PC-3 (cell line): ENCODE measurements at places on chromosomes 3 and 15. TPM values are rescaled to one million over a fixed set of nuclear protein-coding genes. Genes with fewer than 3 reads are reported as not detected.

Gene ARL14
- 3.9 and 4.2 TPM in 2 replicates for total RNA-seq

Gene GOLGA6A
- total RNA-seq, result not detected in 2 replicates

Gene ABHD17C
- total RNA-seq, result 10.3 and 14.2 TPM in 2 replicates

Gene CDAN1
- 32.5 and 38.6 TPM in 2 replicates for total RNA-seq

Gene TM4SF1
- total RNA-seq, result 408 and 535 TPM in 2 replicates

Gene ST6GAL1
- total RNA-seq, result 8.6 and 9.4 TPM in 2 replicates

Gene C3orf85
- not detected in 2 replicates for total RNA-seq

Gene FOXB1
- not detected in 2 replicates for total RNA-seq

Gene AHSG
- not detected in 2 replicates for total RNA-seq

Gene ANO10
- total RNA-seq, result 23.7 and 28.3 TPM in 2 replicates

DNA sequence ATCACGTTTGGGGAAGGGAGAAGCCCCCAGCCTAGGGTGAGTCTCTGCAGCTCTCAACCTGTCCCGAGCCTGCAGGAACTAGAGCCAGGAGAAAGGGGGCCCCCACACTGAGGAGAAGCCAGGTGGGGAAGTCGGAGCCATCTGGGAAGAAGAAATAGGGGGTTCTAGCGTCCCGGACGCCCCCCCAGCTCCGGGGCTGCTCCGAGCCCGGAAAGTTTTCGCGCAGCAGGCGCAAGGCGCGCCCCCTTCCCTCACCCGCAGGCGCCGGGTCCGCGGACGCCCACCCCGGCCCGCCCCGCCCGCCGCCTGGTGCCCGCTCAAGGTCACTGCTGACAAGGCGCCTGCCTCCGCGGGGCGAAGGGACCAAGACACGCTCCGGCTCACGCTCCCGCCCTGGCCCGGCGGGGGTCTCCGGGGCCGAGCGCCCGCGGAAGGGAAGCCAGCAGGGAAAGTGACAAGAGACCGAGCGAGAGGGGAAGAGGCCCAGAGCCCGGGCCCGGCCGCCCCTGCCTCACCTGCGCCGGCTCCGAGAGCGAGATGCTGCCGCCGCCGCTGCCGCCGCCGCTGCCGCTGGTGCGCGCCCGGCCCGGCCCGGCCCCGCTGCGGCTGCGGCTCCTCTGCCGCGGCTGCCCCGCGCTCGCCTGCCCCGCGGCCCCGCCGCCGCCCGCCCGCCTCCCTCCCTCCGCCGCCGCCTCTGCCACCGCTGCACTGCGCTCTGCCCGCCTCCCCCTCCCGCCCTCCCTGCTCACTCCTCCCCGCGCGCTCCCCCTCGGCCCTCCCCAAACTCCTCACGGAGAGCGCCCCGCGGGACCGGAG is 108.4 kb upstream of the SLC6A11 start:
- no peak for DNase-seq

- no peak for DNase-seq
Measured at GRCh38 chr3:43998836-43999727, 242.6 kb upstream of the TOPAZ1 start.

- peak; percentile 83 for DNase-seq
Measured at GRCh38 chr15:51366920-51367319, 25.5 kb downstream of the GLDN start.

DNA sequence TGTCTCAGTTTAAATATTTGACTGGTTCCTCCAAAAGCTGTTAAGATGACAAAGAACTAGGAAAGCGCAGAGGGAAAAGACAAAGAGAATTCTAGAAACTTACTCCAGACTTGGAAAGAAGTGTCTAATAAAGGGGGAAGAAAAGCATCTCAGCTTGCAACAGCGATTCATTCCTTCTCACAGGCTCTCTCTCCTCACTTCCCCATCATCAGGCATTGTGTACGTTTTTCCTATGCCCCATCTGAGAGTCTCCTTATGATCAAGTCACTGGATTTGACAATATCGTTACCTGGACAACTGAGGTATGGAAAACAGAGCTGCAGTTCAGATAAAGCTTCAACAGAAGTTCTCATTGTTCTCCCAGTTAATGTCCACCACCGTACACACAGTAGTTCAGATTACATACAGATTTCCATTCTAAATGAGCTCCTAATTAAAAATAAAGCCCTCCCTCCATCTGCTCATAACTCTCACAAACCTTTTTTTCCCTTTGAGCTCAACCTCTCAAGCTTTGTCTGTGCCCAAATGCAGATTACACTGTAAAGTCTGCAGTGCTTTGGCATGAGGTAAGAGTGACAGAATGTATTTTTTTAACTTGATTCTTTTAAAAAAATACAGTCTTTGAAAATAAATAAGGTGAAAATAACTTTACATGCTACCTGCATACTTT is 254.4 kb upstream of the THBS1 start:
- DNase-seq, result no peak

- DNase-seq, result no peak
Measured at GRCh38 chr3:42608581-42608980, 8.1 kb downstream of the NKTR start.

DNA sequence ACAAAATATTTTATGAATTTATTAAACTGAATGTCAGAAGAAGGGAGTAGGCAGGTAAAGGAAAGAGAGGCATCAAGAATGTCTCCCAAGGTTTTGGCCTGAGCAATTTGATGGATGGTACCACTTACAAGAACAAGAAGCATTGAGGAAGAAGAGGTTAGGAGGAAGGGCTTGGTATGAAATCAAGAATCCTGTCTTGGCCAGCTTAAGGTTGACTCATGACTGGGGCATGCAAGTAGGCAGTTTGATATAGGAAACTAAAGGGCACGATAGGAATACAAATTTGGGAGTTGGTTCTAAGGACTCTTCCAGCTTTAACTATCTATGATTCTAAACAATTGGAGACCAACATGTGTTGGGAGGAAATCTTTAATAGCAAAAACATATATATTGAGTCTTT is 79.1 kb downstream of the NTRK3 start:
- no peak for DNase-seq

DNA sequence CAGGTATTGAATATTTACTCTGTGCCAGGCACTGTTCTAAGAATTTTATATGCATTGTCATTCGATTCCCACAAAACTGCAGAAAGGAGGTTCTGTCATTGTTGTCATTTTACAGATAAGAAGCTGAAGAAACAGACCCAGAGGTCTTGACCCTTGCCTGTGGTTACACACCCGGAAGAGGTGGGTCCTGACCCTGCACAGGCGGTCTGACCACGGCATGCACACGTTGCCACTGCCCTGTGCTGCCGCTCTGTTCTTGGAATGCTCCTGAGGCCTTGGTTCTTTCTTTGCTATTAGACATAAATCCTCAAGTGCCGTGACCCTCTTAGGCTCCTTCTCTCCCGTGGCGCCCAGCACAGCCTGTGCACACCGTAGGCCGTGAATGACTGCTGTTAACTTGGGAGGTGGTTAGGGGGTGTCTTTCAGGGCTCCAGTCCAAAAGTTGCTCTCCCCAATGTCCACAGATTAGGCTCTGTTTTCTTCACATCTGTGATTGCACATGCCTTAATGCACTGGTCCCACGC is 74.1 kb upstream of the PLXNA1 start:
- no peak for DNase-seq

DNA sequence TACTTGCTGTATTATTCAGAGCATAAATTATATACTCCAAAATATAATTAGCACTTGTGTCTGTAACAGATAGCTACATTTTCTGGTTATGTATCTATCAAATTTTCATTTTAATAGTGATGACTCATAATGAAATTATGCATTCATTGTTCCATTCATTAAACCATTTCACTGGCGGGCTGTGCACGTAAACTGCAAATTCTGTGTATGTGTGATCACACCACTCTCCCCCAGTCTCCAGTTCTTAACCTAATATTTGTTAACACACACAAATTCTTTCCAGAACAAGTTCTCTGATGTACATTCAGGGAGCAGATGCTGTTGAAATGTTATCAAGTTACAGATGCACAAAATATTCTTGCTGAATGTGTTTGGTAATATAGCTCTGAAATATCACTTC is 3.8 kb upstream of the KCNMB2 start:
- peak; percentile 10 for DNase-seq

DNA sequence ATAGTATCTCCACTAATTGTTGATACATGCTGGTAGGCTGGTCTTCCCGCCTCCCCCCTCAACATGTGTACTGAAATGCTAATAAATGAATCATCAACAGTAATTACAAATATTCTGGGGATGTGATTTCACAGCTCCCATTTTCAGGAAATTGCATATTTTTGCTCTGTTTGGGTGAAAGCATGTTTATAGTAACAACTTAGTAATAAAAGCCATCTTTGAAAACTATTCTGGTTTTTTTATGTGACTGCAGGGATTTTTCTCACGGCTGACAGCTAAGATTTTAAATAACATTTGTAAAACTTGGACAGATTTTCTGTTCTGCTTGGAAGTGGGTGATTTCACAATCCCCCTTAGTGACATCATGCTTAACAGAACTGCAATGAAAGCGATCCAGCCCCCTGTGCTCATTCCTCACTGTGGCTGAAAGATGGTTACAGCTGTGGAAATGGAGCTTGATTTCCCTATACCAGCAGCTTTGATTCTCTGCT is 25.6 kb upstream of the FAM174B start:
- no peak for DNase-seq

DNA sequence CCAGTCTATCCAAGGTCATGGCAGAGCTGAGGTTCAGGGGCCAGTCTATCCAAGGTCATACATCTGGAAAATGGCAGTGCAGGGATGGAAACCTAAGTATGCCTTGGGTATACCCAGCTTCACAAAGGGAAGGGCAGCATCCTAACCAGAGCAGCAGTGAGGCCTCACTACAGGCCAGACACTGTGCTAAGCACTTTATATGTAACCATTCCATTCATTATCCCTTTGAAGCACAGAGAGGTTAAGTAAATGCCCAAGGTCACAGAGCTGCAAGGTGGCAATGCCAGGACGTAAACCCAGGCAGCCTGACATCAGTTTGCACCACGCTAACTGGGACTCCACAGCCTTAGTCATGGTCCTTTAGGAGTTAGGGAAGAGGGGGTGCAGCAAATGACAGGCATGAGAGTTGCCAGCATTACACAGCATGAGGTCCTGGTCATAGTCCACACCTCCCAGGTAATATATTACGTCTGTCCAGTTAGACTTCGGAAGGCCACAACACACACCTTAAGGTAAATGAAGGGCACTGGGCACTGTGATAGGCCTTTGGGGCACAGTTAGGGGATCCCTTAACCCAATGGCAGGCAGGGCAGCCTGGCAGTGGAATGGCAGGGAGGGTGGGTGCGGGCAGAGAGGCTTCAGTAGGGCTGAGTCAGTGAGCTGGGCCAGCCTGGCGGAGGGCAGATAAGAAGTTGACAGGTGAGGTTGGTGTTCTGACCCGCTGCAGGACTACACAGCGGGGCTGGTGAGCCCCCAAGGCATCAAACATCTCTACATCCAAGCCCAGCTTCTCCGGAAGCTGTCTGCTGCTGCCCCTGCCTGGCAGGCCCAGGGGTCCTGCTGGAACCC is 21.1 kb upstream of the CORO2B start:
- no peak for DNase-seq

DNA sequence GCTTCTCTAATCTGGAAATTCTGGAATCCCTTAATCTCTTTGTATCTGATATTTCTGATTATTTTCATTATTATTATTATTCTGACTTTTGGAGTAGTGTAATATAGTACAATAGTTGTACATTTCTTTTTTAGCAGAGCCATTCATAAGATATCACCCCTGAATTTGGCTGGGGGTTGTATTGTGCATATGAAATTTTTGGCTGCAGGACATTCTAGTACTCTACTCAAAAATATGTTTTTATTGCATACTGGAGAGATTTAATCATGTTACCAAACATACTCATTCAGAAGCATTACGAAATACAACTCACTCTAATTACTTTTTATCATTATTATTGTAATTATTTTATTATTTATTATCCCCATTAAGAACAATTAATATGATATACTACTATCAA is 589.7 kb upstream of the KCNMB2 start:
- DNase-seq, result no peak

DNA sequence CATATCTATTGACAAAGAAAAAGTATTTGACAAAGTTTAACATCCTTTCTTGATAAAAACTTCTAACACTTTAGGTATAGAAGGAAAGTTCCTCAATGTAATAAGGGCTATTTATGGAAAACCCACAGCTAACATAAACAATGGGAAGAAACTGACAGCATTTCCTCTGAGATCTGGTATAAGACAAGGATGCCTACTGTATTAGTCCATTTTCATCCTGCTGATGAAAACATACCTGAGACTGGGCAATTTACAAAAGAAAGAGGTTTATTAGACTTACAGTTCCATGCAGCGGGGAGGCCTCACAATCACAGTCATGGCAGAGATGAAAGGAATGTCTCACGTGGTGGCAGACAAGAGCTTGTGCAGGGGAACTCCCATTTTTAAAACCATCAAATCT is 17.8 kb upstream of the CLDN1 start:
- DNase-seq, result no peak

- no peak for DNase-seq
Measured at GRCh38 chr3:72018343-72018984, 233.5 kb upstream of the PROK2 start.

DNA sequence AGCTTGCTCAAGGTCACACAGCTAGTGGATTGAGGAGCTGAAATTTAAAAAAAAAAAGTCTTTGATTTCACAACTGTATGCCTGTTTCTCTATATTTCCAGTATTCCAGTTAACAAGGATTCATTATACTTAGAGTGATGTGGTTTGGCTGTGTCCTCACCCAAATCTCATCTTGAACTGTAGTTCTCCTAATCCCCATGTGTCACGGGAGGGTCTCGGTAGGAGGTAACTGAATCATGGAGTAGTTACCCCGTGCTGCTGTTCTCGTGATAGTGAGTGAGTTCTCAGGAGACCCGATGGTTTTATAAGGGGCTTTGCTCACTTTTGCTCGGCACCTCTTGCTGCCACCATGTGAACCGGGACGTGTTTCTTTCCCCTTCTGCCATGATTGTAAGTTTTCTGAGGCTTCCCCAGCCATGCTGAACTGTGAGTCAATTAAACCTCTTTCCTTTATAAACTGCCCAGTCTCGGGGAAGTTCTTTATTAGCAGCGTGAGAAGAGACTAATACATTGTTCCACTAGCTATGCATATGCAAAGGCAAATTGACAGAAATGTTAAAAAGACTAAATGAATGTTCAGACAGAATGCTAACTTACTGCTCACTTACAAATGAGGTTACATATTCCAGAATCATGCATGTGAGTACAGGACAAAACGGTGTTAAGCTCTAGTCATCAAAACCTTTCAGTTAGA is 1101.9 kb downstream of the ROBO1 start:
- no peak for DNase-seq

DNA sequence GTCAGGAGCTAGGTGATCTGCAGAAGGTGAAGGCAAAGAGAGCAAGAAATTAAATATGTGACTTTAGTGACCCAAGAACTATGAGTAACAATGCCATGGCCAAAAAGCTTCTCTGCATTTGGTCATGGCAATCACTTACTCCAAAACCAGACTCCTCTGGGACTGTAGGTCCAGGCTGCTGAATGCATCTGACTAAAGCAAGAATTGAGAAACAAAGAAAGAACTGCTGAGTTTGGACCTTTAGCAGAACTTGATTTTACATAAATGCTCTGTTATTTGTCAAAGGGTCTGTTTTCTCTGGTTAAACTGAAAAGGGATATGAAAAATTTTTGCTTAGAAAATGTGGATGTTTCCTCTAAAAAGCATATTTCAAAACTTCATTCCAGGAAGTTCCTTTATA is 1102.2 kb downstream of the IGSF11 start:
- no peak for DNase-seq
